ENCODE measurements at places on chromosomes 12 and 14.

DNA sequence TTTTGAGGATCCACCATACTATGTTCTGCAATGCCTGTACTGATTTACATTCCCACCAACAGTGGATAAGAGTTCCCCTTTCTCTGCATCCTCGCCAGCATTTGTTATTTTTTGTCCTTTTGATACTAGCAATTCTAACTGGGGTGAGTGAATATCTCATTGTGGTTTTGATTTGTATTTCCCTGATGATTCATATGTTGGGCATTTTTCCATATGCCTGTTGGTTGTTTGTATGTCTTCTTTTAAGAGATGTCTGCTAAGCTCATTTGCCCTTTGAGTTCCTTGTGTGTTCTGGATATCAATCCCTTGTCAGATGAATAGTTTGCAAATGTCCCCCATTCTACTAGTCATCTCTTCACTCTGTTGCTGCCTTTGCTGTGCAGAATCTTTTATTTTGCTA lies 49.0 kb upstream of the MSRB3 start:
- DNase-seq: no peak

DNA sequence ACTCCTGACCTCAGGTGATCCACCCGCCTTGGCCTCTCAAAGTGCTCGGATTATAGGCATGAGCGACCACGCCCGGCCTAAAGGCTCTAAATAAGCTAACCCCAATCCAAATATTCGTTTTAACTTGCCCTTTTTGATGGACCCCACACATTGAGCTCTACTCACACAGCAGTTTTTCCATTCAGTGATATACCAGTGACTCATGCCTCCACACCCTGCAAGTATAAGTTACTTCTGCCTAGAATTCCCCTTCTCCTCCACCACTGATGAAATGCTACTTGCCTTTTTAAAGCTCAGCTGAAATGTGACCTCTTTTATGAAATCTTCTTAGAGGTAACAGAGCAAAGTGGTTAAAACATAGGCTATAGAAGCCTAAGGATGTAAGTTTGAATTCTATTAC lies 68.8 kb downstream of the EXOC5 start:
- no peak for DNase-seq

GRCh38 chr14:34450542-34450915 lies 11.5 kb downstream of the SPTSSA start:
- DNase-seq: no peak

GRCh38 chr12:109727746-109728726 lies 14.4 kb downstream of the FAM222A start:
- DNase-seq: no peak

- no peak for DNase-seq
Observed at GRCh38 chr14:68506645-68507419, 286.0 kb downstream of the ZFP36L1 start.

- no peak for DNase-seq
Observed at GRCh38 chr12:85616201-85616600, 220.0 kb downstream of the RASSF9 start.

GRCh38 chr12:5803532-5803931 lies 141.5 kb downstream of the ANO2 start:
- DNase-seq: no peak

DNA sequence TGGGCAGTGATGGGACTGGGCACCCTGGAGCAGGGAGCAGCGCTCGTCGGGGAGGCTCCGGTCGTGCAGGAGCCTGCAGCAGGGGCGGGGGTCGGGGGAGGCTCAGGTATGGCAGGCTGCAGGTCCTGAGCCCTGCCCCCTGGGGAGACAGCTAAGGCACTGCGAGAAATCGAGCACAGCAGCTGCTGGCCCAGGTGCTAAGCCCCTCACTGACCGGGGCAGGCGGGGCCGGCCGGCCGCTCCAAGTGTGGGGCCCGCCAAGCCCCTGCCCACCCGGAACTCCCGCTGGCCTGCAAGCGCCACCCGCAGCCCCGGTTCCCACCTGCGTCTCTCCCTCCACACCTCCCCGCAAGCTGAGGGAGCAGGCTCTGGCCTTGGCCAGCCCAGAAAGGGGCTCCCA lies 326.8 kb upstream of the TMTC1 start:
- no peak for DNase-seq

DNA sequence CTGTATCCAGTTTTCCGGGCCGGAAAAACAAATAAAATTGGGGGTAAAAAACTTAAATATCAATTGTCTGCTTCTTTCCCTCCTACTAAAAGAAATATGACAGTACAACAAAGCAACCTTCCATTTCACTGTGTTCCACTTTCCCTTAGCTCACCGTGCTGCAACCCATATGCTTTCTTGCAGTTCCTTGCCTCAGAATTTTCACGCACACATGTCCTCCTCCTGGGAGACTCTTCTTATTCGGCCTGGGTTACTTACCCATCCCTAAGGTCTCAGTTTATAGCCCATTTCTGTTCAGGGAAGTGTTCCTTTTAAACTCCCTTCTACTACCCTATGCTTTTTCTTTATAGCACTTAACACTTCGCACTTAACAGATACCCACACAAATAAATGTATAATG lies 4.5 kb upstream of the MAGOHB start:
- DNase-seq: no peak

DNA sequence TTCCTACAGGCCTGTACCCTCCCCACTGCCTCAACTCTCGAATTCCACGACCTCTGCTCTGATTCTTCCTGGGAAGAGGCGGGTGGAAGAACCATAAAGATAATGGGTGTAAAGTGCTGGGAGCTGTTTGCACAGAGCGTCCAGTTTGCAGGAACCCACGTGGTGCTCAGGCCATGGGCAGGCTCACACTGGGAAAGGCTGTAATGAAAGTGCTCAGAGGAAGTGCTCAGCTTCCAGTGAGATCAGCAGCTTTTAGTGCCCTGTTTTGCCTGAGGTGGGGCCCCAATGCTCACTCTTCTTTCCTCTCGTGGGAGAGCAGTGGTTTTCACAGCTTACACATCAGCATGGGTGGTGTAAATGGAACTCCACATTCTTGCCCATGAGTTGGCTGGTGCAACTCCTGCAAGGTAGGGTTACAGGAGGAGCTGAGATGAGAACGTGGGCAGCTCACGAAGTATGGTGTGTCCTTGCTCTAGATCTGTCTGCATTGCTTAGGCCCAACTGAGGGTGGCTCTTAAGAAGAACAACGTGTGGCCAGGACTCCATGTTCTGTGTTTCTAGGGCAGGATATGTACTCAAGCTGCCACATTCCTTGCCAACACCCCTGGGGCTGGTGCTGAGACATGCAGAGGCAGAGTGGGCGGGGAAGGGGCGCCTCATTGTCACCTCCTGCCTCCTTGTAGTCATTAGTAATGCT lies 2.9 kb downstream of the TMEM63C start:
- DNase-seq: no peak

DNA sequence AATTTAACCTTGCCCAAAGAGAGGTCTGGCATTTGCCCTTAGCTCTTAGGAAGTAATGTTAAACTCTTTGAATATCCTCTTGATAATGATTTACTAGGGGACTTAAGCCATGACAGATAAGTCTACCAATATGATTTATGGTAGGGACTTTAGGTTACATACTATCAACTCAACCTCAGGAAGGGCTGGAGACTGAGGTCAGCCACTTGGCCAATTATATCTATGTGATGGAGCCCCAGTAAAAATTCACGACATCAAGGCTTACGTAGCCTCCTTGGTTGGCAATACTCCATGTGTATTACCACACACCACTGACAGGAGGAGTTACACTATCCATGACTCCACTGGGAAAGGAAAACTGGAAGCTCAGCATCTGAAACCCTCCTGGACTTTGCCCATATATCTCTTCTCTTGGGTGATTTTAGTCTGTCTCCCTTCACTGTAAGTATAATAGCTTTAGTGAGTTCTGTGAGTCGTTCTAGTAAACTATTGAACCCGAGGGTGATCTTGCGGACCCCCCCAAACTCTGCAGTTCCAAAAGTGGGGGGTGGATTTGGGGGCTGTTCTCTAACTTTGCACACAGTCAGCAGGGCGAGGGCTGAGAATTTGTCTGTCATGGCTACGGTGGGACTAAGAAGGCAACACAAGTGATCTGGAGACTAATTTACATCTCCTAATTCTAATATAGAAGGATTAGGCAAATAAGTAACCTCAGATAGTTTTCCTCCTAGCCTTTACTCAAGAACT lies 62.3 kb downstream of the R3HDM2 start:
- no peak for DNase-seq

DNA sequence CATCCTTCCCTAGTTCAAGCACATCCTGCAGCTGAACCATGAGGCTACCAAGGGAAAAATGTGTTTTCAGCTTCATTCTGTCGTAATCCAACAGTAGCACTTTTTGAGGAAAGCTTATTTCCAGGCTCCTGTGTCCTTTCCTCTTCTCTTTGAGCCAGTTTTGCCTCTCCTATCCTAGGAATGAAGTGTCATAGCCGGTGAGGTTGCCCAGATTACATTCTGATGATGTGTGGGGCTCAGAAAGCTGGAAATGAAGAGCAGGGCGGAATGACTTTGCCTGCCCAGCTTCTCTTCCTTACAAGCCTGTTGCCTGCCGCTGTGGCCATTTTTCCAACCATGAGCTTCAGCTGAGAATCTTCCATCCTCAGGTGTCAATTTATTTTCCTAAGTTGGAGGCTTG lies 381.8 kb downstream of the NUAK1 start:
- no peak for DNase-seq

All from GM12891 (cell line).